NCI-H82 (cell line): ENCODE measurements at places on chromosomes 2 and 18.

DNA sequence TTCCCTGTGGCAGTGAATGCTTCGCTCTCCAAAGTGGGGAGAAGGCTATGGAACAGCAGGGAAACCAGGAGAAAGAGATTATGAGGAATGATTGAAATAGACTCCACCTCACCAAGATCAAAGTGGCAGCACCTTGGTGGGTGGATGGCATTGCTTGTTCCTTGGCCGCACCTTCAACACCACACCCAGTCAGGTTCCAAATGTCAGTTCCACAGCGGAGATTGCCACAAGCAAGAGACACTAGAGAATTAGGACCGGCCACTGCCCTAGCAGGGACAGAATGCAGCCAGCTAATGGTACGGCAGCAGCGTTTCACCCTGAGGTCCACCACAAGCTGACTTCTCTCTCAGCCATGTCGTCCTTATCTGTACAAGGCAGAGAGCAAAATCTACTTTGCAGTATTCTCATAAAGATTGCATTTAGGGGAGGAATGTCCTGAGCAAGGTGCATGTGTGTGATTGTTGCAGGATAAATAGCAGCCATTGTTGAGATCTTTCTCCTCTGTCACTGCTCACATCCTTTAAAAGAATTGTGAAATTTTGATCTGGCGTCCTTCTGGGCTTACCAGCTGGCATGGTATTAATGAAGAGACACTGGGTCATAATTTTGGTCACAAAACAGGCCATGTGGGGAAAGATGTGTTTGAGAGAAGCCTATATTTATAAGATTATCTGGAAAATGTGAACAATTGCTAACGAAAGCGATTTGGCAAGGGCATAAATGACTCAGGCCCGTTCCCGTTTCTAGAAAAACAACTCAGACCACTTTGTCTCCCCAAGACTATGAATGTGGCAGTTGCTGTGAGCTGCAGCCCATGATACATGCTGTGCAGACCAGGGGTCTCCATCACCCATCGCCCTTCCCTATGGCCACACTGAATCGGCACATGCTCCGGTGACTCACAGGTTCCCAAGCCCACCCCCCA is 228.6 kb upstream of the ID2 start:
- DNase-seq = no peak

GRCh38 chr18:79677221-79677620 is 2.4 kb upstream of the CTDP1 start:
- DNase-seq = no peak

GRCh38 chr2:205948883-205949282 is 137.1 kb downstream of the INO80D start:
- no peak for DNase-seq

- DNase-seq = peak; percentile 31
Measured at GRCh38 chr2:235908826-235909225, 259.4 kb downstream of the GBX2 start.

DNA sequence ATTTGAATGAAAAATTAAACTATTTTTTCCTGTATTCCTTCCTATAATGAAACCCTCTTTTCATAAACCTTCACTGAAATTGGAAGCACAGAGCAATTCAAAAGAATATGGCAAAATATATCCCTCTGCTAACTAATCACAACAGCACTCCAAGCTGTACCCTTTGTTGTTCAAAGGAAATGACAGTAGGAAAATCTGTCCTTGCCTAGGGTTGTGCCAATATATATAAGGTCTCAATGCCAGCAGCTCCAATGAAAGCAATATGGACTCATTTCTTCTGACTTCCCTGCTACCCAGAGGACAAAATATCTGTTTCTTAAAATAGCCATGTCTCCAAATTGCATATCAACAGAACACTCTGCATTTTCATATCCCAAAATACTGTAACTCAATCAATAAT is 373.9 kb upstream of the MC4R start:
- DNase-seq = no peak

- DNase-seq = peak; percentile 86
Measured at GRCh38 chr2:170816504-170817092, at the start of gene GAD1. TSS of gene GAD1 (plus strand) at chr2:170816887. CDS start at chr2:170818592, 1,705 bp downstream.

DNA sequence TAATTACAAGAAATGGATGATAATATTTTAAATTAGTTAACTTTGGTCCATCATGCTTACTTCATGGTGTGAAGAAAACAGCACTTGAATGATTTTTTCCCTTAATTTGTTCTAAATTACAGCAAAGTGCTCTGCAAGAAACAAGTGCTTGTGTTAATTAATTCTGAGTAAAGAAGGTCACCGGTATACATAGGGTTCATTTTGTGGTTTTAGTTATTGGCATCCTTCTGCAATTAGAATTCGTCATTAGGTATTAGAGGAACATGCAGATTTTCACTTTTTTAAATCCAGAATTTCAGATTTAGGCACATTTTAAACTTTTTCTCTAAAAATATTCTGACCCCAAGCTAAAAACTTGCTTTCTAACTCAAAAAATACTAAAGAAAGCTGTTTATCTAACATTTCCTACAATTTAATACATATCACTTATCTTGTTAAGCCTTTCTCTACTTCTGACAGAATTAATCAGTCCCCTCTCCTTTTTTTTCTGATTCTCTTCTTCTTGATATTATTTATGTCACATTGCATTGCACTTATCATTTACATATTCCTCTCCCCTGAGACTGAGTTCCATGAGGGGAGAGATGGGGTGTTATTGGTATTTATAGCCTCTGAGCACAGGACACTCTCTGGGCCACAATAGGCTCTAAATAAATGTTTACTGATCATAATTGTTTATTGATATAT is 129.2 kb downstream of the PLA2R1 start:
- DNase-seq = no peak

GRCh38 chr2:194735837-194736542 is 921.0 kb upstream of the SLC39A10 start:
- DNase-seq = no peak
